Dorsolateral prefrontal cortex (tissue), 122 donors: ENCODE measurements at places on chromosomes 1 and 21. TPM values are rescaled to one million over a fixed set of nuclear protein-coding genes. Genes with fewer than 3 reads are reported as not detected.
A peak's percentile ranks its signal among the peaks of the same experiment; 100 is the strongest.

OLFML3 gene
- 4.5 TPM for total RNA-seq

C4BPA gene
- not detected for total RNA-seq

RNU11 gene
- total RNA-seq = not detected

DCST2 gene
- total RNA-seq = not detected

LRRC39 gene
- 8.6 TPM for total RNA-seq

FCRL1 gene
- total RNA-seq = not detected

GJA8 gene
- not detected for total RNA-seq

TMOD4 gene
- total RNA-seq = not detected

SFN gene
- total RNA-seq = 2.4 TPM

DNA sequence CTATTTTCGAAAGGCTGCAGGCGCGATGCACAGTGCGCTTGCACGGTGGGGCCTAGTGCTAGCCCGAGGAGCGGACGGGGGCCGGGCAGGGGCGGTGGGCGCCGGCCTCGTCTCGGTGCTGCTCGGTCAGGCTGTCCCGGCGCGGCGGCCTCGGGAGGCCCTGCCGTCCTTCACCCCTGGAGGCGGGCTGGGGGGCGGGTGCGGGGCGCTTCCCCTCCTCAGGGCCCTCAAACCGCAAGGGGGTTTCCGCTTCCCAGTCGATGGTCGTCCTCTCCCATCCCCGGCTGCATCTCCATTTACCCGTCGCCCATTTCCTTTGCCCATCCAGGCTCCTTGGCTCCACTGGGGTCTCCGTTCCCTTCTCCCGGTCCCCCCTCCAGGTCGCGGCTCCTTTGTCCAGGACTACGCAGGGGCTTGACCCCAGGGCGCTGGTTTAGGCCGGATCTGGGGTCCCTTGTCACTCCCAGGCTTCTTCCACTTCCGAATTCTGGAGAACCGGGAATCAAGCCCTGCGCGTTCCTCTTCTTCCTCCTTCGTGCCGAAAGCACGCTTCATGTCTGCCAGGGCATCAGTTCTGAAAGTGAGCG is 196.3 kb upstream of the LMO4 start:
- no peak for DNase-seq

DNA sequence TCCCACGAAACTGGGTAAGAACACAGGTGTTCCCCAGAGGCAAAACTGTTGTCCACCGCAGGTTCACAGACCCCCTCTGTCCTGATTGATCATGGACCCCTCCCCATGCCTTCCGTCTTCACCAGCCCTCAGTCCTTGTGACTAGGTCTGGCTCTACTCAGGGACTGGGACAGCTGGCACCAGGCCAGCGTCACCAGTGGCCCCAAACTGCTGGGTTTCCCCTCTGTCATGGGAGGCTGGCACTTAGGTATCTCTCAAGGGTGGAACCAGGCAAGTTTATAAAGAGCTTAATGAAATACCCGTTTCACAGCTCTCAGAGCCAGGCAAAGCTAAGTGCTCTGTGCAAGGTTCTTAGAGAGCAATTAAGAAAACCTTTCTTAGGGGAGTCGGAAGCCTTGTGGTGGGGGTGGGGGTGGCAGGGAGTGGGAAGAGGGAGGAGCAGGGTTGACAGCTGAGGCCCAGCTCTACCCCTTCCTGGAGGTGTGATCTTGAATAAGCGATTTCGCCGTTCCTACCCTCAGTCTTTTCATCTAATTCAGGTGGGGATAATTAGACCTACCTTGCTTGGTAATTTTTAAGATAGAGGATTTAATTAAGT is 35.0 kb upstream of the IFNLR1 start:
- no peak for DNase-seq

DNA sequence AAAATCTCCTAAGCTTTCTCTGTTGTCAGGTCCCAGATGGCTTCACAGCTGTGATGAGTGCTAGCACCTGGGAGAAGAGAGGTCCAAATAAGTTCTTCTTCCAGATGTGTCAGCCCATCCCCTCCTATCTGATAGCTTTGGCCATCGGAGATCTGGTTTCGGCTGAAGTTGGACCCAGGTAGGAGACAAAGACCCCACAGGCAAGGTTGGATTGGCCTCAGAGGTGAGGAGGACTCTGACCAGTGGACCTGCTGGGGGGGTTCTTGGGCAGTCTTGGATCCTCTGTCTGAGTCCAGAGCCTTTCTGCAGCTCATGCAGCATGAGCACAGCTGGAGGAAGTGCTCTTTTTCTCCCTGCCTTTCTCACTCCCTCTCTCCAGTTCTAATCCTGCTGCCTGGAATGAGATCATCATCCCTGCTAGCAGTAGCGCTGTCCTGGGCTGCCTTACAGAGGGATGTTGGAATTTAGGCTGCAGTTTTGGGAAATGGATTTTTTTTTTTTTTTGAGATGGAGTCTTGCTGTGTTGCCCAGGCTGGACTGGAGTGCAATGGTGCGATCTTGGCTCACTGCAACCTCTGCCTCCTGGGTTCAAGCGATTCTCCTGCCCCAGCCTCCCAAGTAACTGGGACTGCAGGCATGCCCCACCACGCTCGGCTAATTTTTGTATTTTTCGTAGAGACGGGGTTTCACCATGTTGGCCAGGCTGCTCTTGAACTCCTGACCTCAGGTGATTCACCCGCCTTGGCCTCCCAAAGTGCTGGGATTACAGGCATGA is 7.1 kb downstream of the RNPEP start:
- no peak for DNase-seq

DNA sequence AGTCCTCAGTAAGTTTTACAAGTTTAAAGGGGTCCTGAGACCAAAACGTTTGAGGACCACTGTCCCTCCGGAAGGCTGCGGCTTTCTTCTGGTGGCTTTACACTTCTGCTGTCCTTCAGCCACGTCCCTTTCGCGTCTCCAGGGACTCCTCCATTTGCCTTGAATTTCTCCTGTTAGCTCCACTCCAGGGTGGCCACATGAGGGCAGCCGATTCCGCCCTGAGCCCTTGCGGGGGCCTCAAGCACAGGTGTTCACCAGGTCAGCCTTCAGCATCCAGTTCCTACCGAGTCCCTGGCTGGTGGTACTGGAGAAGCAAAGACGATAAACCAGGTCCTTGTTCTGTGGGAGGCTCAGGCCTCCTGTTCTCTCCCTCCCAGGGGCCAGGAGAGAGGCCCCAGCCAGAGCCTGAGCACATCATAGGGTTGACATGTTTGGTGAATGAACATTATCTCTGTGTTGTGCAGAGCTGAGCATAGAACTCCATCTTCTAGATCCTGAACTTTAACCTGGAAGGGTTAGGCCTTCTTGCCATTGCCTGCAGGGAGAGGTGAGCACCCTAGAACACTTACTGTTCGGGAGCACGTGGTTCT is 27.4 kb upstream of the COQ8A start:
- peak; percentile 58 for DNase-seq

DNA sequence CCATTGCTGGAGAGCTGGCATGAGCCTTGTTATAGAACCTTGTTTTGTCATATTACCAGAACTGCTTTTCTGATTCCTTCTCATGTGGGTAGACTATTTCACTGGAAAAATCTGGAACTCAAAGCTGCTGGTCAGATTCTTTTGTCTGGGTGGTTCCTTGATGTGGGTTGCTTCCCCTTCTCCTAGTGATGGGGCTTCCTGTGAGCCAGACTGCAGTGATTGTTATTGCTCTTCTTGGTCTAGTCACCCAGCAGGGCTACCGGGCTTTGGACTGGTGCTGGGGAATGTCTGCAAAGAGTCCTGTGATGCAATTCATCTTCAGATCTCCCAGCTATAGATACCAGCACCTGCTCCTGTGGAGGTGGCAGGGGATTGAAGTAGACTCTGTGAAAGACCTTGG is 59.4 kb downstream of the GPR137B start:
- no peak for DNase-seq

DNA sequence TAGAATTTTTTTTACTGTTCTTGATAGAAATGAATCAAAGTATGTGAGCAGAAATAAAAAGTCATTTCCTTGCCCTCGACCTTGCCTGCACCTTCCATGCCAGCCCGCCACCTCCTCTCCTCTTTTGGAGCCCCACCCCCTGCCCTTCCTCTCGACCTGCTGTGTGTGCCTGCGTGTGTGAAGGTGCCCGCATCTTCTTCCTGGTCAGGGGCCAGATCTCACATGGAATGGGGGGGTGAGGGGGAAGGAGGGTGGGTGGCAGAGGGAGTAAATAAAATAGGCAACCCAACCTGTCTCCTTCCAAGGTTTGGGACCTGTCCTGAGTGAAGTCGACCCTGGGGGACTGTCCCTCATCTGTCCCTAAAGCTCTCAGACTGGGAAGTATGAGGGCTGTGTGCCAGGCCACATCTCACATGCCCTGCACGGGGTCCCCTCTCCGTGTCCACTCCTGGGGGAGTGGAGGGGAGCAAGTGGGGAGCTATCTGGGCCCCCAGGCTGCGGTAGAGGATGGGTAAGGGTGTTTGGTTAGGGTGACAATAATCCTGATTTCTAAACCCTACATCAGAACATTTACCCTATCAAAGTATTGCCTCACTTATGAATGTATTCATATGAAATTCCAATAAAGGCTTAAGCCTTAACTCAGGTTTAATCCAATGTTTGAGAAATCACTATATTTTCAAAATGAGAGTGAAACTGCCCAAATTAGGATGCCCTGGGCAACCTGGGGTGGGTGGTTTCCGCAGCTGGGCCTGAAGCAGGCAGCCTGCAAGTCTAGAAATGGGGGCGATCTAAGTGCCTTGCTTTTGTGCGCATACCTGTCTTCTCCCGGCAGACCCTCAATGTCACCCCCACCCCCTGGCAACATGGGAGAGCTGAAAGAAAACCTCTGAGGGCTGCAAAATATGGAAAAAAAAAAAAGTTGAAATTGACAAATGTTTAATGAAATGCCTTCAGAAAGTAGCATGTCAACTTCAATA is 15.4 kb downstream of the AMPD2 start:
- DNase-seq = no peak

- no peak for DNase-seq
Observed at GRCh38 chr1:203666609-203667008, 40.0 kb downstream of the ATP2B4 start.

GRCh38 chr21:42061195-42061985 is 9.7 kb upstream of the UMODL1 start:
- no peak for DNase-seq

- DNase-seq = no peak
Observed at GRCh38 chr1:182391028-182391361, 595 bp downstream of the GLUL start.

GRCh38 chr1:232891071-232891470 is 59.3 kb upstream of the NTPCR start:
- no peak for DNase-seq

DNA sequence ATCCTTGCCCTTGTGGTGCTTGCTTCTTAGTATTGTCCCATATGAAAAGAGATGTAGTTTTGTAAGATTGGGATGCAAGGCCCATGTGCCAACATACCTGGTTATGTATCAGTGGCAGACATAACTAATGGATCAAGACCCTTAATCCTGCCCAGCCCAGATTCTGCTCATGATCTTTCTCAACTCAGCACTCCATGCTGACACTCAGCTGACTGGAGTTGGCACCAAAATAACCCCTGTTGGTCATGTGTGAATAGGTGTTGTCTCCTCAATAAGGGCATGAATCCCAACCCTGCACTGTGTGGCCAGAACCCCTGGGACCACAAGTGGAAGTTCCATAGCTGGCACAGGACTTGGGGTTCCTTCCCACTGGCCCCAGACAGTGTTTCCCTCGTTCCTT is 13.9 kb upstream of the CNR2 start:
- DNase-seq = no peak

DNA sequence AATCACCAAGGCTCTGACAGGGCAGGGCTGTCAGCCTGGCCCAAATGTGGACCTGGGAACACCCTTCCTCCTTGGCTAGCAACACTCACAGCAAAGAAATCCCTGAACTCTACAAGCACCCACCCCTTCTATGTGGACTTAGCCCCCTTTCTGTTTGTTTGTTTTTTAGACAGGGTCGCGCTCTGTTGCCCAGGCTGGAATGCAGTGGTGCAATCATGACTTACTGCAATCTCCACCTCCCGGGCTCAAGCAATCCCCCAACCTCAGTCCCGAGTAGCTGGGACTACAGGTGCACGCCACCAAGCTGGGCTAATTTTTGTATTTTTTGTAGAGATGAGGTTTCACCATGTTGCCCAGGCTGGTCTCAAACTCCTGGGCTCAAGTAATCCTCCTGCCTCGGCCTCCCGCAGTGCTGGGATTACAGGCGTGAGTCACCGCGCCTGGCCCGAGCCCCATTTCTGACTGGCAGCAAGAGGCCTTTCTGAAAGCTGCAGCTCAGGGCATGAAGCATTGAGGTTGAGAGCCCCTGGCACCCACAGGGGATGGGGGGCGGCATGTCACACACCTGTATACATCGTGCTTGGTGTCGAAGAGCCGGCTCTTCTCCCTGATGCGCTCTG is 16.2 kb downstream of the RIPK4 start:
- DNase-seq = no peak

DNA sequence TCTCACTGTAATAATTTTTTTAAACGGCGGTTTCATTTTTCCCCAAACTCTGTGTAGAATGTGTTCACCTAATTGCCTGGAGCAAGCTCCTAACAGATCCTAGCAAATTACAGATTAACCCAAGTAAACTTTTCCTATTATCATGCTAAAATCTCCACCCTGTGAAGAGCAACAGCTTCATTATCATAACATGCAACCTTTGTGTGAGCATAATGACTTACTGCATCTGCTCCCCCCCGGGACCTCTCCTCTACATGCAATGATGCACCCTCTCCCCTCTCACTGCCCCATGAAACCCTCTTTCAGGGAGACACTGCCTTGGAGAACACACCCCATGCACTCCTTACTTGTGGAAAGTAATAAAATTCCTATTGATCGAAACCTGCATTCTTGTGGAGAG is 717.0 kb upstream of the TMPRSS15 start:
- no peak for DNase-seq

DNA sequence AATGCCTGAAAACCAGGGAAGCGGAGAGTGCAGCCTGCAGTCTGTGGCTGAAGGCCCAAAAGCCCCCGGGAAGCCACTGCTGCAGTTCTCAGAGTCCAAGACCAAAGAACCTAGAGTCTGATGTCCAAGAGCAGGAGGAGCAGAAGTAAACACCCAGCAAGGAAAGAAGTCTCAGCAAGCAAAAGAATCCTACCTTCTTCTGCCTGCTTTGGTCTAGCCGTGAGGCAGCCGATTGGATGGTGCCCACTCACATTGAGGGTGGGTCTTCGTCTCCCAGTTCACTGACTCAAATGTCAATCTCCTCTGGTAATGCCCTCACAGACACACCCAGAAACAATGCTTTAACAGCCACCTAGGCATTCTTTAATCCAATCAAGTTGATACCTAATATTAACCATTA is 217.5 kb downstream of the PLA2G4A start:
- DNase-seq = no peak

GRCh38 chr1:47696737-47697441 is 259.0 kb downstream of the FOXD2 start:
- DNase-seq = no peak

GRCh38 chr21:26783466-26784195 is 61.6 kb downstream of the ADAMTS1 start:
- DNase-seq = no peak

DNA sequence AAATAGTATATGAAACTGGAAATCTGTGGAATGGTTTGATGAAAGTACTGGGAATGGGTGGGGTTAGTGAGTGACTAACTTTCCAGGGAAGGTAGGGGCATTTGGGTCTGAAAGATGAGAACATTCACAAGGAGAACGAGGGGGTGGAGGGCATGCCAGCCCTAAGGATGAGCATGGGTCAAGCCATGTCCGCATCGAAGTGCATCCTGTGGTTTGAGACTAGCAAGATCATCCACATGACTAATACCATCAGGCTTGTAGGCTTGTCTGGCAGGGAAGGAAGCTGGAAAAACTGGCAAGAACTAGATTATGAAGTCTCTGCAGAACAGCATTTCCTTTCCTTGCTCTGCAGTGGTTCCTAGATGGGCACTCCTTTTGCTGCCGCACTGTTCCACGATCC is 70.4 kb upstream of the UBE2U start:
- no peak for DNase-seq
